ENCODE measurements at places on chromosomes 16 and 17.
A peak's percentile ranks its signal among the peaks of the same experiment; 100 is the strongest.

DNA sequence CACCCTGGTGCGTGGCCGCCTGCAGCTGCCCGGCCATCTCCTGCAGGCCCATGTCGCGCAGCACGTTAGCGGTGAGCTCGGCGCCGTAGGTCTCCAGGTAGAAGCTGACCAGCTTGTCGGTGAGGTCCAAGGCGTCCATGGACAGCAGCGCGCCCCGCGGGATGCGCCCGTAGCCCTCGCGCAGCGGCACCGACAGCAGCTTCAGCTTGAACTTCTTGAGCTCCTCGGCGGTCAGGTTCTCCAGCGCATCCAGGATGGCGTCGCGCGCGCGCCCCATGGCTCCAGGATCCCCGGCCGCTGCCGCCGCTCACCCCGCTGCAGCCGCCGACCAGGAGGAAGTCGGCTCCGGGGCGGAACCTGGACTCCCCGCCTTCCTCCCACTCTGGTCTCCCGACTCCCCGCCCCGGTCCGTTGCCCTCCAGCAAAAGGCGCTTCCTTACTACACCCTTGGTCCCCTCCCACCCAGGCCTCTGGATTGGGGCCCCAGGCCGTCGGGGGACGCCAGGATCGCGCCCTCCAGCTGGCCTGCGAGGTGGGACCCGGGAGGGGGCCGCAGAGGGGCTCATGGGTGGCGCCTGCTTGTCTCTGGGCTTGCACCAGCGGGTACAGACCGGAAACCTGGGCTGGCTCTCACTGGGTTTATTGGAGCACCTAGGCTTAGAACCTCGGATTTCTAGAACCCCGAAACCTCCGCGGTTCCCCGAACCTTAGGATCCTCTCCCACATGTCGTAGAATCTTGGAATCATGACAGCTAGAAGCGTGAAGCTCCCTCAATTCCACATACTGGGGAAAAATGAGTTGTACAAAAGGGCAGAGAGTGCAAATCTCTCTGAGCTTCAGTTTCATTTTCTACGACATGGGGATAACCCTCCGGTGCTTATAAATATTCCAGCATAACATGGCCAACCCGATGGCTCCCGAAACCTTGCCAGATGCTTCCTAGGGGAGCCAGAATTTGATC, at the start of gene PYCARD:
TSS of gene PYCARD (minus strand) at position 347 of the 962 bp plus-strand sequence. CDS start at position 277, 70 bp downstream.
- no peak for DNase-seq

- DNase-seq = no peak
These were observed 127.3 kb downstream of the KATNIP start for GRCh38 chr16:27677263-27677662.

DNA sequence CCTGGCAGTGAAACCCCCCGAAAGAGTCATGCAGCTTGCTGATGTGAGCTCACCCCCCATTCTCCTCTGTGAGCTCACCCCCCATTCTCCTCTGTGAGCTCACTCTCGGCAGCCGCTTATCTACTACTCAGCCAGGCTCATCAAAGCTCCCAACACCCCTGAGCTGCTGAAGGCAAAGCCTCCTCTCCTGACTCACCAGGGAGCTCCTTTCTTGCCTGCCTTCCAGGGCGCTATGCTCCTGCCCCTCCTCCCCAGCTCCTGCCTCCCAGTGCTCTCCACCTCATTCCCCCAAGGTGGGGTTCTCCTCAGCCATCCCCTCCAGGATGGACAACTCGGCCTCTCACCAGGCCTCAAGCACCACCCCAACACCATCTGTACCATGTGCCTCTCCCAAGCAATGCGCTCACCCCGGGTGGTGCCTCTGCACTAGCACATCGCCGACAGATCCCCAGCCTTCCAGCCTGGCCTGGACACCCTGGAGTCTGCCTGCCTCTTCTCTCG, 27.7 kb upstream of the FAAP100 start:
- no peak for DNase-seq

GRCh38 chr17:47618410-47618809, 31.3 kb upstream of the KPNB1 start:
- no peak for DNase-seq

- peak; percentile 3 for DNase-seq
These were observed 20.9 kb downstream of the TMEM11 start for GRCh38 chr17:21193031-21193430.

DNA sequence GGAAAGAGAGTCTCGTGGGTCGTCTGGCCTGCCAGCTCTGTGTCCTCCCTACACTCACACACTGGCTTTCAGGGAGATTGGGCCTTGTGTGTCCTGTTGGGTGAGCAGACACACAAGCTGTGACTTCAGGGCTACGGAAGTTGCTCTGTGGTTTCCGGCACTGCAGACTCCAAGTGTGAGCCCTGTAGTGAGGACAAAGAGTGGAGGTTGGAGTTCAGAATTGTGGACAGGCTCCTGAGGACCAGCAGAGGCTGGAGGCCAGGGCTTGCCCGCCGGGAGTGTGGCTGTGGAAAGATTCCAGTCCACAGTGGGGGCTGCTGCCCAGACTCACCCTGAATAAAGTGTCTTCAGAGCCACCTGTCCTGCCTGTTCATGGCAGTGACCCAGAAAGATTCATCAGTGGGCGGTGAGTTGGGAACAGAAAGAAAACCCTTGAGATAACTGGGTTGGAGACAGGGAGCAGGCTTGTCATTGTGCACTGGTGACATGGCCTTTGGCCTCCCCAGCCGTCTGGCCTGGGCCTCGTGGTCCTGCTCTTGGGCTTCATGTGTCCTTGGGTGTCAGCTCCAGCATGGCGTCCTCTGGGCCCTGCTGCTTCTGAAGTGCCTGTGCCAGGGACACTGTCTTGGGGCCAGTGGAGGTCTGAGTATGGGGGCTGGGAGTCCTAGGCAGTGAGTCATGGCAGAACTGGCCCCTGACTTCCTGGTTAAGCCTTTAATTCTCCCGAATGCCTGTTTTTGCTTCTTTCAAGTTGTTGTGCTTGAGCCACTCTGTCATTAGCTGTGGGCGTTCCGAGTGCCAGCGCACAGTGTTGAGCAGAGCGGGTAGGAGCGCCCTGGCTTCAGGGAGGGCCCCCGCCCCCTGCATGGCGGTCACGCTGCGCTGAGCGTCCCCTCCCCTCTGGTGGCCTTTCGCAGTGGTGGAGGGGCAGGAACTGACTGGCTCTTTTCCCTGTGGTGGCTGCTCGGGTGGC, 19.9 kb upstream of the ZNF750 start:
- DNase-seq = no peak

DNA sequence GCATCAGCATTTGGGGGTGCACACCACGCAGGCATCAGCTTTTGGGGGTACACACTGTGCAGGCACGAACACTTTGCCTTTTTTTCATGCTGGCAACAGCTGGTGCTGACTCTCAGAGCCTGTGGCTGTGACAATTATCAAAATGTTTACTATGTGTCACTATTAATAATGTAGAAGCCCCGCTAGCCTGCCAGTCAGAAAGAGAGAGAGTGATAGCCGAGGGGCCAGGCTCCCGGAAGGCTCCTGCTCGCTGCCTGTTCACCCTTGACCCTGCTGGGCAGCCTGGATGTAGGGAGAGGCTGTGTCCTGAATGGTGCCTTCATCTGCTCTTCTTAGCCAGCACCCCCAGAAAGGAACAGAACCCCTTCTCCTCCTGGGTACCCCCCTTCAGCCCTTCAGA, 61.9 kb downstream of the SDK2 start:
- no peak for DNase-seq

DNA sequence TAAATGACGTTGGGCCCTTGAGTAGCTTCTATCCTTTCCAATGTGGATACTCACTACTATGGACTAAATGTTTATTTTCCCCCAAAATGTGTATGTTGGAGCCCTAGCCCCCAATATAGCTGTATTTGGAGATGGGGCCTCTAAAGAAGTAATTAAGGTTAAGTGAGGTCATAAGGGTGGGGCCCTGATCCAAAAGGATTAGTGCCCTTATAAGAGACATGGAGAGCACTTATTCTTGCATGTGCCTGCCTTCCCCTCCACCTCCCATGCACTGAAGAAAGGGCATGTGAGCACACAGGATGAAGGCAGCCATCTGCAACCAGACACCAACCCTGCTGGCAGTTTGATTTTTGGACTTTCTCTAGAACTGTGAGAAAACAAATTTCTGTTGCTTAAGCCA, 115.7 kb upstream of the MED13 start:
- DNase-seq = no peak

GRCh38 chr17:15274017-15274416, 8.9 kb upstream of the PMP22 start:
- no peak for DNase-seq

- DNase-seq = no peak
These were observed 694.4 kb downstream of the MAF start for GRCh38 chr16:78906135-78906534.

DNA sequence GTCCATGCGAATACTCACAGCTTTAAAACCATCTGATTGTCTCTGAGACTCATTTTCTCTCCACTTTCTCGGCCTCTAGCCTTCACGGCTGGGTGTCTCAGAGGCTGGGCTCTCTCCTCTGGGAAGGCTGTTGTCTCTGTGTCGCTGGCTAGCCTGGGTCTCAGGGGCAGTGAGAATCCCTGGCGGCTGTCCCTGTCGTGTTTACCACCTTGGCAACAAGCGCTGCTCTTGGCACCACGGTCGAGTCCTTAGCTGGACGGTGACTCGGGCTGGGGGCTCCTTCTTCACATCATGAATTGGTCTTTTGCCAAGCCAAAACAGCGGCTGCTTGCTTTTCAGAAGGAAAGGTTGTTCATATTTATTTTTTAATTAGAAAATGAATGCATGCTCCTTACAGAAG, 81.1 kb downstream of the MSI2 start:
- DNase-seq = no peak

DNA sequence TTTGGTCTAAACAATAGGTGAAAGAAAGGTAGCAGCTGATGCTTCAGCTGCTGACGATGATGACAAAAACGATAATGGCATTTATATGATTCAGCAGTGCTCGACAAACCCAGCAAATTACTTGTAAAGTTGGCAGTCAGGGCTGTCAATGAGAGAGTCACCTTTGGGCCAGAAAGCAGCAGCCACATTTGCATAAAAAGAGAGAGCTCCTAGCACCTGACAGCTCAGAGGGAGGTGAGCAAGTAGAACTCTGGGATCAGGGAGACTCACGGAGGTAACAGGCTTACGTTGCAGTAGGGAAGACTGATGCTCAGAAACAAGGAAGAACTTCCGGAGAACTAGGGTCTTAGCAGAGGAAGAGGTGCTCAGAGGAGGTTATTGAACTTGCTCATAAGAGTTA, 291.9 kb upstream of the ZFHX3 start:
- DNase-seq = peak; percentile 65

GRCh38 chr16:57091975-57092785, at the start of gene CPNE2:
CPNE2 (plus strand) TSS chr16:57092583; CDS start chr16:57110743, 18,160 bp downstream.
- DNase-seq = no peak

- no peak for DNase-seq
These were observed 14.6 kb upstream of the TMEM92 start for GRCh38 chr17:50259477-50260324.

- no peak for DNase-seq
These were observed 4.0 kb upstream of the BRD7 start for GRCh38 chr16:50372611-50373344.

- no peak for DNase-seq
These were observed 97.0 kb downstream of the MRTFB start for GRCh38 chr16:14168146-14168545.

DNA sequence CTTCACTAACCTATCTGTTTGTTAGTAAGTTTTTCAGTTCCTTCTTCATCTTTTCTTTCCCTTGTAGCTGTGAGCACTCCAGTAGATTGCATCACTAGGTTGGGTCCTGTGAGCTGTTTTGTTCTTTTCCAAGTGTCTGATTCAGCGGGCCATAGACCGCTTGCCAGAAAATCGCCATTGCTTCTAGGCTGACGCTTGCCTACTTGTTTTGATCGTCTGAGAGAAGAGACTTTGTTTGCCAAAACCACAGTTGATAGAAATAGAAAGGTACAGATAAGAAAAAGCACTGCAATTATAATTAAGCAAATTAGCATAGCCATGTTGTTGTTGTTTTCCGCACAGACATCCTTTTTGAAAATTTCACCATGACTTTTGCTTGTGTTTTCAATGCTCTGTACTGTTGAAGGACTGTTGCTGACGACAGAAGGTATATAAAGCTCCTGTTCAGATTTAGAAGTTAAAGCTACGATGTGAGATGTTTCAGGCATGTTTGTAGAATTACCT, 3.1 kb downstream of the EVI2A start:
- DNase-seq = no peak

DNA sequence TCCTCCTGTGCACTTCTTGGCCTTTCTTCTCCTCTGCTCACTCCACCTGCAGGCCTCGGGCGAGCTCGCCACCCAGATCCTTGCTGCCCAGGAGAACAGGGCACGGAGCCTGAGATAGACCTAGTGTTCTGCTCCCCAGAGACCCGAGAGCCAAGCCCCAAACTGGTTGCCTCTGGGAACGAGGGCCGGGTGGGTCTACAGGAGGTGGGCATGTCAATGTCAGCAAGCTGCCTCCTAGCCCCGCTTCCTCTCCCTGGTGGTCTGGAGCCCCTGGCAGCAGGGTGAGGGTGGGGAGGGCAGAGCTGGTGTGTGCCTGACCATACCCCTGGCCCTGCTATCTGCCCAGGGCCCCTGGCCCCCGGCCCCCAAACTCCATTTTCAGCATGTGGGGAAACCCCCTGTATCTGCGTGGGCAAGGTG, 841 bp upstream of the NDRG4 start:
- no peak for DNase-seq

GRCh38 chr17:44556166-44556831, 985 bp upstream of the FZD2 start:
- peak; percentile 12 for DNase-seq

GRCh38 chr17:39270923-39271322, 45.2 kb upstream of the STAC2 start:
- DNase-seq = no peak

DNA sequence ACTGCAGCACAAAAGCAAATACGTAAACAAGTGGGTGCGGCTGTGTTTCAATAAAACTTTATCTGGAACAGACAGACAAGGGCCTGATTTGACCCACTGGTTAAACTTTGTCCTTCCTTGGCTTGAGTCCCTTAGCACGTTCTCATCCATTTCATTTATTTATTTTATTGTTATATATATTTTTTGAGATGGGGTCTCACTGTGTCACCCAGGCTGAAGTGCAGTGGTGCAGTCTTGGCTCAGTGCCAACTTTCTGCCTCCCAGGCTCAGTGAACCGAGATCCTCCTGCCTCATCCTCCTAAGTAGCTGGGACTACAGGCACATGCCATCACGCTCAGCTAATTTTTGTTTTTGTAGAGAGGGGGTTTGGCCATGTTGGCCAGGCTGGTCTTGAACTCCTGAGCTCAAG, 64.3 kb downstream of the MYH11 start:
- DNase-seq = no peak

DNA sequence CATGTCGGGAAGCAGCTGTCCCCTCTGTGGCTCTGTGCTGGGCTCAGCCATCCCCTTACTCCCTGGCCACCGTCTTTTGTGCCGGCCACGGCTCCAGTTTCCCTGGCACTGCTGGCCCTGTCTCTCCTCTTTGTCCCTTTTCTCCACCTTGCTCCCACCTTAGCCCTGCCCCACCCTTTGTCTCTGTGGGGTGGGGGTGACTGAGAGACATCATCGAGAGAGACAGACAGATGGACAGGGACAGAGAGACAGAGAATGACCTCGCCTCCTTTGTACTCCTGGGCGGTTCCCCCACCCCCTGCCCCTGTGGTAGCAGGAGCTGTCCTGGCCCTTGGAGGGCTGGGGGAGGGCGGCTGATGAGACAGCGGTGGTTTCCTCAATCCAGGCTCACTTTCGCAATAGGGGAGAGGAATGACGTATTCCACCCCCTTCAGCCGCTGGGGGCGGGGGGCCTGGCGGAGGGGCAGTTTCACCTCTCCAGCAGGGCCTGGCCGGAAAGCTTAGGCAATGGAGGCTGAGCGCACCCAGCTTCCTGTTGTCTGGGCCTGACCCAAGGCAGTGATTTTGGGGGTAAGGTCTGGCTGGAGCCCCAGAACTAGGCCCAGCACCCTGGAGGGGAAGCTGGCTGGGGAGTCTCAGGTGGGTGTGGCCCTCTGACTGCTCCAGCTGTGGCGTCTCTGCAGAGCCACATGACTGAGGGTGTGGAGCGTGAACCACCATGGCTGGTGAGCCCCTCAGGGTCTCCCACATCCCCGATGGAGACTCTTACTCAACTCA, 7.3 kb downstream of the FMNL1 start:
- DNase-seq = no peak
